ENCODE measurements at places on chromosomes 11 and 22.

DNA sequence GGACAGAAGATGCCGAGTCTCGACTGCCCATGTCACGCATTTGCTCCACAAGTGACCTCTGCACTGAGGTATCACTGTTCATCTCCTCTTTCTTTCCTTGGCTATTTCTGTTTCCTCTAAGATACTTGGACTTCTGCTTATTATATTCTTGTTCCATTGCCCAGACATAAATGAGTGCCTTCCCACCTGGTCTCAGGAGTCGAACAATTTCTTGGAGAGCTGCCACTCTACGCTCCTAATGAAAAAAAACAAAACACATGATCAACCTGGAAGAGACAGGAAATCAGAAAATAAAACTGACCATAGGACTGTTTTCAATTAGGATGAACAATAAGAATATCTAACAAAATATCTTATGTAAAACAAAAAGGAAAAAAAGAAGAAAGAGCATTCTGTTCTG is 47.4 kb upstream of the CWF19L2 start:
- DNase-seq: no peak

DNA sequence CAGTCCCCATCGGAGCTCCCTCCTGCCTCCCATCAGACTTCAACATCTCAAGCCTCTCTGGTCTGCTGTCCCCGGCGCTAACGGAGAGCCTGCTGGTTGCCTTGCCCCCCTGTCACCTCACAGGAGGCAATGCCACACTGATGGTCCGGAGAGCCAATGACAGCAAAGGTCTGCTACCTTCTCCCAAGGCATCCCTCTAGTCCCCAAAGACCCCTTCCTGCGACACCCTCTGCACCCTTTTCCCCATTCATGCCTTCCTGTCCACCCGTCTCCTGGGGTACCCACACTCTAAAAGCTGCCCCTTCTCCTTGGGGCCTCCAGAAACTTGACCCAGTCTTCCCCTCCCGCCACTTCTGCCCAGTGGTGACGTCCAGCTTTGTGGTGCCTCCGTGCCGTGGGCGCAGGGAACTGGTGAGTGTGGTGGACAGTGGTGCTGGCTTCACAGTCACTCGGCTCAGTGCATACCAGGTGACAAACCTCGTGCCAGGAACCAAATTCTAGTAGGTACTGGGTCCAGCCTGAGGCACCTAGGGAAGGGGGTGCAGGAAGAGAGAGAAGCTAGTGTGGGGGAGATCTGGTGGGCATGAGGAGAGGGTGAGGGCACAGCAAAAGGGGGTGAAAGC is 860 bp downstream of the UPK2 start:
- no peak for DNase-seq

DNA sequence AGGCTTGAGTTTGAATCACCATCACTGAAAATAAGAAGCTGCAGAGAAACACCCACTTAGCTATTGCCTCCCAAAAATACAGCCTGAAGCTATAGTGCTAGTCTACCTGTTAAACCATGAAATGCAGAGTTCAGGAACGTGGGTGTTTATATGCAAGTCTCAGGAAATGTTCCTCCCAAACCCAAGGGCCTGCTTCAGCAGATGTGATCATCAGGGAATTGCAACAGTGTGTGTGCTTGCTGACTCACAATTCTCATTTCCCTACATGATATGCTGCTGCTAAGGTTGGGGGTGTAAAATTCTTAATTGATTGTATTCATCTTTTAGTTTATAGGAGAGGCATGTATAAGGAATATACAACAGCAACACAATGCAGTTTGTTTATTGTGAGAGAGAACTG is 49.6 kb downstream of the NUP98 start:
- no peak for DNase-seq

DNA sequence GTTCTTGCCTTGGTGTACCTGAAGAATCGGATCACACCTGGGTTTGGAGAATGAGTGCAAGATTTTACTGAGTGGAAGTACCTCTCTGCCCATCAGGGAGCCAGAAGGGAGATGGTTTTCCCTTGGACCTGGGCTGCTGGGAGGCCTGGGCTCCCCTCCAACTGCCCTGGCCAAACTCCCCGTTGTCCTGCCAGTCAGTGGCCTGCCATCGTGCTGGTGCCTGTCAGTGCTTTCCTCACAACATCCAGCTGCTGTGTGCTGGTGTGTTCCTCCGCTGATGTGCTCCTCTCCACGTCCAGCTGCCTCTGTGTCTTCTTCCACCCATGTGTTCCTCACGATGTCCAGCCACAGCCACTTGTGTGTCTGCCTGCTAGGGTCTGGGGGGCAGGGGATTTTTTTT is 87.9 kb upstream of the CLPB start:
- no peak for DNase-seq

GRCh38 chr11:61541598-61541997 is 33.0 kb downstream of the LRRC10B start:
- DNase-seq: peak; percentile 95

- no peak for DNase-seq
Measured at GRCh38 chr11:77122576-77123212, 5.4 kb upstream of the MYO7A start.

- DNase-seq: no peak
Measured at GRCh38 chr11:132898021-132898420, 634.3 kb downstream of the OPCML start.

- DNase-seq: no peak
Measured at GRCh38 chr11:78381865-78382264, 35.8 kb downstream of the GAB2 start.

Measured in NCI-H510A treated with DMSO at 0.1 percent for 48 hours (cell line).